GM18507 (cell line): ENCODE measurements at places on chromosomes 2 and 18.

GRCh38 chr2:203948733-203949132 is 12.2 kb downstream of the ICOS start:
- DNase-seq: no peak

- no peak for DNase-seq
Measured at GRCh38 chr2:173869244-173870229, 95.6 kb downstream of the SP3 start.

DNA sequence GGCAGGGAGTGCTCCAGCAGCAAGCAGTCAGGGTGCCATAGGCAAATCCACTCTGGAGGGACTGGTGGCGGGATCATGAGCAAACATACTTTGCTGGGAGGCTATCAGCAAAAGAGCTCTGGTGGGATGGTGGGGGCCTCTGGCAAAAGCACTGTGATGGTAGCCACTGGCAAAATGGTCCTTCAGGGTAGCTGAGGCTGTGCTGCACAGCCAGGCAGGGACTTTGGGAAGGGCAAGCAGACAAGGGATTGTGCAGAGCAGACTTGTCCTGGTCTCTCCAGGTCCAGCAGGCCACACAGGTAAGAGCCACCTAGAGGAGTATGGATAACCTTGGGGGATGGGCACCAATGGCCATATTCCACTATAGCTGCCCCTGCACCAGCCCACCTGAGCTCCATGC is 129.4 kb upstream of the OTOS start:
- no peak for DNase-seq

GRCh38 chr2:68385907-68386287 is 20.8 kb downstream of the PLEK start:
- DNase-seq: no peak

- DNase-seq: no peak
Measured at GRCh38 chr2:215141706-215142105, 3.3 kb upstream of the ABCA12 start.

GRCh38 chr2:73931531-73932500 is 5.1 kb downstream of the DGUOK start:
- no peak for DNase-seq

GRCh38 chr2:48279344-48280090 is 250.4 kb upstream of the STON1 start:
- DNase-seq: no peak

DNA sequence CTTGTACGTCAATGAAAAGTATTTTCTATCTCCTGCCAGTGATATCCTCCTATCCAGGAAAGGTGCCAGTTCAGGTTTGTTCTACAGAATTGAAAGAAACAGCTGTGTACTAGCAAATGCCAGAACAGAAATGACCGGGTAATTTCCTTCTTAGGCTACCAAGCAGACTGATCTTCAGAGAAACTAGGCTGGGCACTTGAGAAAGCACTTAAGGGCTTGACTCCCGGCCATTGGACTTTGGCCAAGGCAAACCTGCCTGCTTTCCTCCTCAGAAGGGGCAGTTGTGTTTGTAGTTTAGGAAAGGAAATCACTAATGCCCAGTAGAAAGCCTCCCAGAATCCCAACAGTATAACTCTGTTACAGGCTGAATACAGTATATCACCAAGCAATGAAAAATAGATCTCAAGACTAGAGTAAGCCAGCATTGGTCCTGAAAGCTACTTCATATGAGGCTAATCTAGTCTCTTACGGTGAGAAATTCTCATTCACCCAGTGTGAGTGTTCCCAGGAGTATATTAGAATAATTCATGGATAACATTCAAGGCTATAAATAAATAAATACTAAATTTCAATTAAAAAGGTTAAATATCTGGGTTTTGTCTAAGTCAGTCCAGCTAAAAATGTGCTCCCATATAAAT is 43.0 kb upstream of the COL5A2 start:
- no peak for DNase-seq

GRCh38 chr2:64105670-64106461 is 38.4 kb downstream of the PELI1 start:
- DNase-seq: no peak

DNA sequence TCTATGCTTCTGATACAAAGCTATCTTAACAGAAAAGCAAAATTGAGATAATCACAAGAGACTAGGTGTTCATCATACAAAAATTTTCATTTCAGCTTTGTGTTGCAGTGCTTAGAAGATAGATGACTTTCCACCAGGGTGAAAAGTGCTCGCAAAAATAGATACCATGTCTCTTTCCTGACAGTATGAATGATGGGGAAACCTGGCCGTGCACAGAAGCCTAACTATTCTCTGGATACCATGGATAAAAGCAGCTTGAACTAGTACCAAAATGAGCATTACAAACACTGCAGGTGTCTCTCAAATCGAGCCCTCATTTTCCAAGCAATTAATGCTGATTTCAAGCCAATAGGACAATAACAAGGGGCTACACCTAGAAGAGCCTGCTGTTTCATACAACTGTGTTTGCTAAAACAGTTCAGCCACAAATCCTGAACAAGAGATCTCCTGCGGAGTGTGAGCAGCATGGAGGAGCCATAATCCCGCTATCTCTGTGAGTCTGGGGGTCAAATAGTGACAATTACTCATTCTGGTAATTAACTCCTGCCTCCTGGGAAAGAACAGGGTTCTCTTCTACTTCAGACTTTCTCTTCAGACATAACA is 507.6 kb downstream of the PID1 start:
- no peak for DNase-seq

DNA sequence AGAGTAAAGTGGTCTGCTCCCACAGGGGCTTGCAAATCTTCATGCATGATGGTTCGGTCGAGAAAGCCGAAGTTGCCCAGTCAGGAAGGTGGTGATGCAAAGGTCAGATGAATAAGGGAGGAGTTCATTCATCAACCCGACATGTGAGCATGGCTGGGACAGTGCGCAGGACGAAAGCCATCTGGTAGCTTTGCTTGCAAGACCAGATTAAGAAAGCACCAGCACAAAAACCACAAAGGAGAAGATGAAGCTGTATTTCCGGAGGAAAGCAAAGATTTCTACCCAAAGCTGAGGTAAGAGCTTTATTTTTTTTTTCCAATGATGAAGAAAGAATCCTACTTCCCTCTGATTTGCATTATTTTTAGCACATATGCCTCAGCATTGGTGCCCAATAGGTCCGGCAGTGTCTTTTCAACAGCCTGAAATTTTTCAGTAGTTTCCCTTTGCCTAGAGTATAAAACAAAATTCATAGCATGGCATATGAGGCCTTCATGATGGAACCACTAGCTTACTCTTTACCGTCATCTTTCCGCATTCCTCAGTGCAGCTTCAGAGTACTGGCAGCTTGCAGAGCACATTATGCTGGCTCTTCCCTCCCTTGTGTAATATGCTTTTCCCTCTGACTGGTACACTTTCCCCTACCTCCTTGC is 112.0 kb upstream of the THOC1 start:
- no peak for DNase-seq

GRCh38 chr2:207041786-207042554 is 102.7 kb downstream of the CPO start:
- no peak for DNase-seq

GRCh38 chr2:171159372-171160118 is 1.1 kb downstream of the TLK1 start:
- no peak for DNase-seq

GRCh38 chr2:135965756-135966155 is 19.7 kb downstream of the DARS1 start:
- DNase-seq: no peak

DNA sequence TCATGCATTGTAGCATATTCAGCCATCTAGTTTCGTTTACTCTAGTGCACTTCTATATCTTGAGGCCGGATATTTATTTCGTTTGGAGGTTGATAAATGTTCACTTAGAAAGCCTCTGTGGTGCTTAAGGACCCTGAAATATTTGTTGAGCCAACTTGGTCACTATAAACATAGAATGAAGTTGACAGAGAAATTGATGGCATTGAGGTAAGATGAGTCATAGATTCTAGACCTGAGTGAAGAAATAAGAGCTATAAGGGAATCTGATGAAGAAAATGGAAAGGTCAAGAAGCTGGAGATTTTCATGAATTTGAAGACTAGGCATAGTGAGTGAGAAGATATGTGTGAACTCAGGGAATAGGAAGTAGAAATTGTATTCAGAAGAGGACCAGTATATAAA is 35.9 kb downstream of the EPC2 start:
- no peak for DNase-seq

GRCh38 chr18:36856815-36857214 is 27.9 kb downstream of the KIAA1328 start:
- no peak for DNase-seq

DNA sequence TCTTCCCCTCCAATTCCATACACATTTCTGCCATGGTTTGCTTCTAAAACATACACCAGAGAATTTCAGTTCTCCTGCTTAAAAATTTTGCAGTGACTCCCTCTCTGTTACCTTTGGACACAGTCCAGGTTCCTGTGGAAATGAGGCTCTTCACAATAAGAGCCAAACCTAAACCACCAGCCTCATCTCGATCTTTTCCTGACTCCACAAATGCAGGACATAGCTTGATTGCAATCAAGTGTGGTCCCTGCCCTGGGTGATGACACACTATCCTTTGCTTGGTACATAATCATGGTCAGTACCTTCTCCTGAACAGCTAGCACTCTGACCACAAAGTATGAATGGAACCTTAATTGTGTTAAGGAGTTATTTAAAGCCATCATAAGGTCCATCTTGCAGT is 134.9 kb upstream of the CHAC2 start:
- DNase-seq: no peak

DNA sequence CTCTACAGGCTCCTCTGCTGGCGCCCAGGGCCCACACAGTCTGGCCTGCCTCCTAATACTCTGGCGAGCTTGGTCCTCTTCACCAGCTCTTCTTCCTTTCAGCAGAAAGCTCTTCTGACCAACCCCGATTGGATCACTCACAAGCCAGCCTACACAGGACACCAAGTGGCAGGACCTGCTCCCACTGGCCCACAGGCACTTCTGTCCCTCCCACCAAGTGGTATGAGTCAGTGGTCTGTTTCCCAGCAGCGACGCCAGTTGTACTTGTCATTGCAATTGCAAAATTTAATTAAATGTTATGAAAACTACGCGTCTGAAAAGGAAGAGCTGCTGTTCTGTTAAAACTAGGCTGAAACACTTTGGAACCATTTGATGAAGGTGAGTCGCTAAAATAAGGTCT is 46.7 kb downstream of the NDUFA10 start:
- no peak for DNase-seq

DNA sequence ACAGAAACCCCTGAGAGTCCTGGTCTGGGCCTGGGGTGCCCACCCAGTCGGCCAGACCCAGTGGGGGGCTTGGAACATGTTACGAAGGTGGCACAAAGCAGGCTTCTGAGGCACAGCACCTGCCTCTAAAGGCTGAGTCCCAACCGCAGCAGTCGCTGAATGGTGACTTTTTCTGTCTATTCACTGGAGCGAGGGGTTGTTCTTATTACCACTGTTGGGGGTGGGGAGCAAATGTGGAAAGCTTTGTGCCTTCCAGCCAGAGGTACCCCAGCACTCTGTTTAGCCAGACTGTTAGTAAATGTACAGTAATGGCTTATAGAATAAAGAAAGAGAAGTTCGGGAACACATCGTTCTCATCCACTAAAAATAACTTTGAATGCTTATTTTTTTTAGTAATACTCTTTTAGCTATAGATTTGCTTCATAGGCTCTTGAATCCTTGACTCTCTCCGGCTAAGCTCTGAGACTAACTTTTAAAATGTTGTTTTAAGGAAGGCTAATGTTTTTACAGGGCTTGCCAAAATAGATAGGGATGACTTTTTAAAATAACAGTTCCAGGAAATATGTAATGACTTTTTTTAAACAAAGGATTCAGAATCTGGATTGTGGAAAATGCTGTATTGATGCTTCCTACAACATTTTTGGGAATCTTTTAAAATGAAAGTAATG is 23.4 kb upstream of the PTPN2 start:
- DNase-seq: no peak

- no peak for DNase-seq
Measured at GRCh38 chr2:55047677-55048299, 2.5 kb downstream of the RTN4 start.

DNA sequence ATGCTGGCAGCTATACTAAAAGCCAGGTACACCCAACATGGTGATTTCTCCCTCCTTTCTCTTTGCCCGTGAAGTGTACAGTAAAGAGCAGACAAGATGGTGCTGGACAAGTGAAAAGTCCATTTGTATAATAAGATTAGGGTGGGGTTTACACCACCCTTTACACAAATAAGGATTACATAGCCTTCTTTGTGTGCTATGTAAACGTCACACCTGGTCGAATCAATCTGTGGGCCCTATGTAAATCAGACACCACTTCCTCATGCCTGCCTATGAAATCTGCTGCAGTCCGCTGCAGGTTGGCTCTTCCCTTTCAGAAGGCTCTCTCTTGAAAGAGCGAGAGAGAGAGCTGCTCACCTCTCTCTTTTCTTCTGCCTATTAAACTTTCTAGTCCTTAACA is 1054.3 kb upstream of the SLC39A10 start:
- no peak for DNase-seq

DNA sequence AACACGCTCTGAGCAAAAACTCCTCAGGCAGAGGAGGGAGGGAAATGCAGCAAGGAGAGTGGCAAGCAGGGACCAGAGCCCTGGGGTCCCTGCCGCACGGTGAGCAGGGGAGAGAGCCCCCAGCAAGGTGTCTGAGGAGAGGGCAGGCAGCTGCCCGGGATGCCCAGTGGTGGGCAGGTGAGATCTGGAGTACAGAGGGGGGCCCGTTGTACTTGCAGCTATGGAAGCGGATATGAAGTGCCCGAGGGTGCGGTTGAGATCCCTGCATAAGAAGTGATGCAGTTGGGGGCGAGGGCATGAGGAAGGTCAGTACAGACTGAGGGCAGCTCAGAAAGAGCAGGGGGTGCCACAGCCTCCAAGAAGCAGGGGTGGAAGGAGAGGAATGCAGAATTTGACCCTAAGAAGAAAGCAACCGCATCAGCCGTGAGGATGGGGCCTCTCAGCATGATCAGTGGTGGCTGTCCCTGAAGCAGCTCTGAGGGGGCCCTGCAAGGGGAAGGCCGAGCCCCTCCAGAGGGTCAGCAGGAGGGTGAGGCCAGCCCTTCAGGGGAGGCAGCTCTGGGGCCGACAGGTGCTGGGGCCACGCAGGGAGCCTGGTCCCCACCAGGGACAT is 29.4 kb downstream of the MTERF4 start:
- no peak for DNase-seq

DNA sequence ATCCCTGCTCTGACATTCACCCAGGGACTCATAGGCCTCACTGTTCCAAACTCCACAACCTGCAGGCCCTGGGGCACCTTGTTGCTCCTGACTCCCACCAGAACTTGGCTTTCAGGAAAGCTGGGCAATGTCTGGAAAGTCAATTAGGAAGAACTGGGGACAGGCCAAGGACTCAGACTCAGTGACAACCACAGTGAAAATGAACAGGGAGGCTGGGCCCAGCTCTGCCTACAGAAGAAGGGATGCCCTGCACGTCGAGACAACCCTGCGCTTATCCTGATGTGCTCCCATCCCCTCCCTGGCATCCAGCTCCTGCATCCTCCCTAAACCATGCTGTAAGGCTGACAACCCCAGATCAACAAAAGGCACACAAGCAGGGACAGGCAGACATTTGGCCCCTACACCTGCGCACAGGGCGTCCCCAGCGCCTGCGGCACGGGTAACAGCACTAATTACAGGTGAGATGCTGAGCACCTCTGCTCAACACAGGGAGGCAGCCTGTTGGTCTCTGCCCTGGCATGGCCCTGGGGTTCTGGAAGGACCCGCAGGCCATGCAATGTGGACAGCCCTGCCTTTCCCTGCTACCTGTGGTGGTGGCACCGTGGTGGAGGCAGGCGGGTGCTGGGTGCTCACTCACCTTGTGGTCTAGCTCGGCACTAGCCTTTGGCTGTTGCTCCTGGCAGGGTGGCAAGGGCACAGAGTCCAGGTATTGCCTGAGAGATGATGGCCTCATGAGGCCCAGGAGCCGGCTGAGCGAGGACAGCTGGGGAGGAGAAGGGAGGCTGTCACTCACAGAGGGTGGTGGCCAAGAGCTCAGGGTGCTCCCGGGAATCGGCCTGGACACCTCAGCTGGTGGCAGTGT is 23.6 kb upstream of the SEMA4C start:
- no peak for DNase-seq
